ENCODE measurements at places on chromosomes 4 and X.

- peak; percentile 22 for DNase-seq
Observed at GRCh38 chr4:14404730-14405129, 597.6 kb upstream of the CPEB2 start.

DNA sequence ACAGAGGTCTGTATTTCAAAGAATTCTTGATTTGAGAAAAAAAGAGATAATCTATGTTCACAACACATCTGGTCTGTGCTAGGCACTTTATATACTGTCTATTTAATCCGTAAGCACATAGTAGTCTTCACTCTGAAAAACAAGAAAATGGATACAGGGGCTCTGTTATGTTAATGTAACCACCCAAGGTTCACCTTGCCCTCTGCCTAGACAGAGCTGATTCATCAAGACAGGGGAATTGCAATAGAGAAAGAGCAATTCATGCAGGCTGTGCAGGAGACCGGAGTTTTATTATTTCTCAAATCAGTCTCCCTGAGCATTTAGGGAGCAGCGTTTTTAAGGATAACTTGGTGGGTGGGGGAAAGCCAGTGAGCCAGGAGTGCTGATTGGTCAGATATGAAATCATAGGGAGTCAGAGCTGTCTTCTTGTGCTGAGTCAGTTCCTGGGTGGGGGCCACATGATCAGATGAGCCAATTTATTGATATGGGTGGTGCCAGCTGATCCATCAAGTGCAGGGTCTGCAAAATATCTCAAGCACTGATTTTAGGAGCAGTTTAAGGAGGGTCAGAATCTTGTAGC lies 92.9 kb upstream of the TNIP3 start:
- DNase-seq: no peak

GRCh38 chr4:10703156-10703555 lies 18.6 kb upstream of the CLNK start:
- DNase-seq: no peak

DNA sequence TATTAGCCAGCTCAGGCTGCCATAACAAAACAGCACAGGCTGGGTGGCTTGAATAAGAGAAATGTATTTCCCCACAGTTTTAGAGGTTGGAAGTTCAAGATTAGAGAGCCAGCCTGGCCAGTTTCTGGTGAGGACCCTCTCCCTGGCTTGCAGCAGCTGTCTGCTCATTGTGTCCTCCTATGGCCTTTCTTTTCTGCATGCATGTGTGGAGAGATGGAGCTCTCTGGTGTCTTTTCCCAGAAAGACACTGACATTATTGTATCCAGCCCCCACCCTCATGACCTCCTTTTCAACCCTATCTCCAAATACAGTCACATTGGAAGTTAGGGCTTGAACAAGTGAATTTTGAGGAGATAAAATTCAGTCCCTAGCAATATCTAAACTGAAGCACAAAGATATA lies 263.8 kb upstream of the PABPC4L start:
- DNase-seq: no peak

DNA sequence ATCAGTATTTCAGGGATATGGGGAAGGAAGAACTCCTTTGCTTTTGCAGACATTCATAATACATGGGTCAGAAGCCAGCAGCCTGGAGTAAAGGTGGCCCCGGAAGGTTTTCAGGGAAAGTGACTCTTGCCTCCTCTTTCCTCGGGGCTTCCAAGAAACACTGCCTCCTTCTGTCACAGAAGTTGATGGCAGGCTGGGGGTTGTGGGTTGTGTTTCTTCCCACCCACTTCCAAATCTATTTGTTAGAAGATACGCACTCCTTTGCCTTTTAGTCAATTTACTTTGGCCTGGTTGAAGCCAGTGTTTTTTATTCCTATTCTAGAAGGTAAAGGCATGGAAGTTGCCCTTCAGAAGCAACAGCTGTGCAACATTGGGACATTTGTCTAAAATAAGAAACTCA lies 19.7 kb downstream of the KIT start:
- DNase-seq: no peak

DNA sequence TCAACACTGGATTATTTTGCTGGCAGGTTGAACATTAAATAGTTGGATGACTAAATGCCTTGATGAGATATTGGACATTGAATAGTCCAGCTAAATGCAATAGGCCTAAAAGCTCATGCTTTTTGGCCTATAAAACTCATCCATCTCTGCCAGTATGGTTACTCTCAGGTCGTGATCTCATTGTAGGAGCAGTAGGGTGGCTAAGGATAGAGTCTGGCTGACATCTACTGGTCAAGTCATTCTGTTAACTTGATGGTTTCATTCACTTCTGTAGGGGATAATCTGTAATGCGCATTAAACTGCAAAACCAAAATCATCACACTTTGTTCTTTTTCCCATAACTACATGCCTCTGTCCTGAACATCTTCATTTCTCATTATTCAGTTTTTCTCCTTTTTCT lies 227.0 kb downstream of the DKK2 start:
- DNase-seq: no peak

DNA sequence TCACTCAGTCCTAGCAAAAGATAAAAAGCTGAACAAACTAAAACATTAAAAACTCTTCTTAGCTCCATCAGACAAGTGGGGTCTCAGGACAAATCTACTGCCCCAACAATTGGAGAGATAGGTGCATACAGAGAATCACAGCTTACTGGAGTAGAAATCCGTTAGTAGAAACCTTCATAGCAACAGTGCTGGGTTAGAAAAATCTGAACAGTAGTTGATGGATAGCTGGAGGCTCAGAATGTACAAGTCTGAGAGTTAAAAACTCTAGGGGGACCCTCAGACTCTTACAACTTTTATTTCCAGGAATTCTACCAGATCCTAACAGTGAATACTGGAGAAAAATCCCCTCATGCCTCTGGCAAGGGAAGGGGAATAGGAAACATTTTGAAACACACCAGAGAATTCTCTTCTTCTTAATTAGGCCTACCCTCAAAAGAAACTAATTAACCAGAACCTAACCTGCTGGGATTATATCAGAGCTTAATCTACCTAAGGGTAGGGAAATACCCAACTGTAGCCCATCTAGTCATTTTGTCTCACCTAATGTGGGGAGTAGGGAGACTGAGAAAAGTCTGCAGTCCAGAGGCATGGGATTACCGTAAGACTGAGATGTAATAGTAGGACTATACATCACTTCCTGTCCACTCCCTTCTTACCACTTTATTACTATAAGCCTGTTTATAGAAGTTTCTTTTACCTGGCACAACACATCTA lies 165.0 kb upstream of the CTSO start:
- no peak for DNase-seq

DNA sequence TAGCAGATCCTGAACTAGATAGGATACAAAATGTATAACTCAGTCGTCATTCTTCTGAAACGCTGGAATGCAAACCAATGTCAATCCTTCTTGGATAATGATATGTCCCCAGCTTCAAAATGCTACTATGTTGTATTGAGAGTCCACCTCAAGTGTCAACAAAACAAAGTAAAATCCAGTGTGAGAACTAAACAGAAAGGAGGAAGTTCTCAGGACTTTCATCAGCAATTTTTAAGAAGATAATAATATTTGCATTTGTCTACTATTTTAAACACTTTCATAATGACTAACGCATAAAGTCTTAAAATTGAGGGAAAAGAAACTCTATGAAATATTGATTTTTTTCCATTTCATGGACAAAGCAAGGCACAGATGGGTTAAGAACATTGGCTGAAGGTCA lies 36.3 kb downstream of the SOD3 start:
- no peak for DNase-seq

DNA sequence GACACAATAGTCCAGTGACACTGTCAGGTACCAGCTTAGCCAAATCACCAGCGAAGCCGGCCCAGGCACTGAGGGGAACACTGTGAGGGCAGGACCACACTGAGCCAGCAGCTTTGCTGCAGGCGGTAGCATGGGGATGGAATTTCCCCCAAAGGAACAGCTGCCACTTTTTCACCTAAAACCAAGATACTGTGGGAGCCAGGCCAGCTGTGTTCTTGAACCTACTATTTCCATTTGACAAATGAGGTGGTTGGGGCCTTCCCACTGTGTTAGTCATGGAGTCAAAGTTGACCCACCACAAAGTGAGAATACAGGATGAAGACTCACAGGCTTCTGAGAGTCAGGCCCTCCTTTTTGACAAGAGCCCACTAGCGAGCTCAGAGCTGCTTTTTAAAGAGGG lies 70.7 kb upstream of the SH3RF1 start:
- DNase-seq: no peak

DNA sequence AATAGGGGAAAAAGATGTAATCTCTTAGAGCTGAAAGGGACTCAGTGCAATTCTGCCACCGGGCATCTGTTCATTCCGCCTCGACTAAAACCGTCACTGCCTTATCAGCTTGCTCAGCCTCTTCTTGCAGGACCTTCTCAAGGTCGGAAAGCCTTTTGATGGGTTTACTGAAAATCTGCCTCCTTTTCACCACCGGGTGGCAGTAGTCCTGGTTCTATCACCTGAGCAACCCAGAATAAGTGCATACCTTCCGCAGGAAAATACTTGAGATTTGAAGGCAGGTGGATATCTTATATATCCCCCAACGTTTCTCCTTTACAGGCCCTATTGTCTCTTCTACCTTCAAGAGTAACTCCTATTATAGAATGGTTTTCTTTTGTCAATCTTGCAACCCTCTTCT lies 103.4 kb upstream of the PAK3 start:
- no peak for DNase-seq

- no peak for DNase-seq
Observed at GRCh38 chrX:149572743-149573142, 14.5 kb downstream of the MAGEA9B start.

GRCh38 chr4:1293991-1294390 lies 4.3 kb downstream of the MAEA start:
- peak; percentile 67 for DNase-seq

DNA sequence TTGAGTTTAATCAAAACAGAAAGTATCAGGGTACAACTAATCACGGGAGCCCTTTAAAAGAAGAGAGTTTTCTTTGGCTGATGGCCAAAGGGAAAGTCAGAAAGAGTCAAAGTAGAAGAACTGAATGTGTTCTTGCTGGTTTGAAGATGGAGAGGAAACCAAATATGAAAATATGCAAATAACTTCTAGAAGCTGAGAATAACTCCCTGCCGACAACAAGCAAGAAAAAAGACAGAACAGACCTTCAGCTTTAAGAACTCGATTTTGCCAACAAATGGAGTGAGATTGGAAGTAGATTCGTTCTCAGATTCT lies 903.8 kb downstream of the STIM2 start:
- no peak for DNase-seq

DNA sequence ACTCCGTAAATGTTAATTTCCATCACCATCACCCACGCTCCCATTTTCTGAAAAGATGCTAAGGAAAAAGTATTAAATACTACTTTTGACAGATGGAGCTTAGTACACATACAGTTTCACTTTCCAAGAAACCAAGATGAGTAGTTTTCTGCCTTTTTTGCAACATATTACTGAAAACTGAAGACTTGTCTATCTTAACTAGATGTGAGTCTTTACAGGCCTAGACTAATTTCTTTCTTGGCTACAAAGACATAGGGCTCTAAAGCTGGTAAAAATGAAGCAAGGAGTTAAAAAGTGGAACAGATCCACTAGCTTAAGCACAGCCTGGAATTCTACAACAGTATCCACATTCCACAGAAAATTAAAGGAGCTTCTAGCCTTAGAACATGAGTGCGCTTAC lies 68.2 kb downstream of the ATP11C start:
- DNase-seq: no peak

DNA sequence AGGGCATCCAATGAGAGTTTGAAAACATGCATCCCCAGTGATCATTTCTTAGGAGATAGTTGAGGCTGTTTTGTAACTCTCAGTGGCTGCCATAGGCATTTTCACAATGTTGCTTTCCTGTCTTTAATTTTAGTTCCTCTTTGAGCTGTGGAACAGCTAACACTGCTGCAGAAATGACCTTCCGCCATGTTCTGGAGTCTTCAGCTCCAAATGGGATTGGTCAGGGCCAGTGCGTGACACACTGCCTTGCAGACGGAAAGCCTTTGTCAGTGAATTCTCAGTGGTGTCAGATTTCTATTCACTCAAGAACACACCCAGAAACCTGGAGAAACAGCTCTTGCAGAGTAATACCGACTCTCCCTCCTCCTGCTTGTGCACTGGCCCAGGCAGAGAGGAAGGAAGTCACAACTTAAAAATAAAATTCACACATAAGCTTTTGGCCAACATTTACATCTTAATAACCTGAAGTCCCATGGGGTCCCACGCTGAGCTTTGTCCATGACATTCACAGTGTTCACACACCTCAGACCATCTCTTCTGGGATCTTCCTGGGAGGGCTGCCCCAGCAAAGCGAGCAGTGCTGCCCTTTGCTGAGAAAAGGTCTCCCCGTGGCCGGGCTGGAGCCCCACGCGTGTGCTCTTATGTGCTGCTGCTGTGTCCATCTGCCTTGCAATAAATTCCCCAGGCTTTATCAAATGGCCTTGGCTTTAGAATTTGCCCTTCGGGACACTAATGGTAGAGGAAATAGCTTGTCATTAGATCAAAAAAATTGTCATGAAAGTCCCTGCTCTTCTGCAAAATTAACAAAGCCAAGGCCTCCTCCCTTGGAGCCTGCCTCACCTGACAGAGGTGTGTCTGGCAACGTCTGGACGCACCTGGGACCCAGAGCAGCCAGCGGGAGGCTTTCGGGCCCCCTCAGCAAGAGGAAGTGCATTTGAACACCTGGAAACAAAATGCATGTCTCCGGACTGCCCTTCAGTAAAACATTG lies 126.8 kb downstream of the IRF2 start:
- peak; percentile 56 for DNase-seq

GRCh38 chr4:15898902-15899301 lies 39.6 kb downstream of the FGFBP1 start:
- DNase-seq: no peak
